Inflammatory macrophage treated with lipopolysaccharide for 1 hour (primary cell): ENCODE measurements at places on chromosomes 4 and X.

DNA sequence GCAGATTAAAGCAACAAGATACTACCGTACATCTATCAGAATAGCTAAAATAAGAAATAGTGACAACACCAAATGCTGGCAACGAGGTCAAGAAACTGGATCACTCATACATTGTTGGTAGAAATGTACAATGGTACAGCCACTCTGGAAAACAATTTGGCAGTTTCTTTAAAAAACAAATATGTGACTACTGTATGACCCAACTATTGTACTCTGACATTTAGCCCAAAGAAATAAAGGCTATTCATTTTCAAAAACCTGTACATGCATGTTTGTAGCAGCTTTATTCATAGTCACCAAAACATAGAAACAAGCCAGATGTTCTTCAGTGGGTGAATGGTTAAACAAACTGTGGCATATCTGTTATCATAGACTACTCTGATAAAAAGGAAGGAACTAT, 8.2 kb downstream of the CLCN3 start:
- DNase-seq: no peak

DNA sequence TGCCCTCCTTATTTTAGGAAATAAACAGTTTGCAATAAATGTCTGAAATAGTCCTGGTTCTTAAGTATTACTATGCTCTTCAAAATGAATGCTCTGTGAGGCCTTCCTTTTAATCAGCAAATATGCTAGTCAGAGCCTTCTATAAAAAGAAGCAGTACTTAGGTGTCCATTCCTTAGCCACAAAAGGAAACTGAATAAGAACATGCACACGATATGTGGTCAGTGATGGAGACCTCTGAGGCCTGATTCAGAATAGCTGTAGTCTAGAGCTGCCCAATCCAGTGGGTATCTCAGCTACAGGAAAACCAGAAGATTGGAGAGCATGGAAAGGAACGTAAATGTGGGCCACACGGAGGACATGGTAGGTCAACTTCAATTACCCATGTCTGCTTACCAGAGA, 141.8 kb downstream of the RASL11B start:
- DNase-seq: no peak

DNA sequence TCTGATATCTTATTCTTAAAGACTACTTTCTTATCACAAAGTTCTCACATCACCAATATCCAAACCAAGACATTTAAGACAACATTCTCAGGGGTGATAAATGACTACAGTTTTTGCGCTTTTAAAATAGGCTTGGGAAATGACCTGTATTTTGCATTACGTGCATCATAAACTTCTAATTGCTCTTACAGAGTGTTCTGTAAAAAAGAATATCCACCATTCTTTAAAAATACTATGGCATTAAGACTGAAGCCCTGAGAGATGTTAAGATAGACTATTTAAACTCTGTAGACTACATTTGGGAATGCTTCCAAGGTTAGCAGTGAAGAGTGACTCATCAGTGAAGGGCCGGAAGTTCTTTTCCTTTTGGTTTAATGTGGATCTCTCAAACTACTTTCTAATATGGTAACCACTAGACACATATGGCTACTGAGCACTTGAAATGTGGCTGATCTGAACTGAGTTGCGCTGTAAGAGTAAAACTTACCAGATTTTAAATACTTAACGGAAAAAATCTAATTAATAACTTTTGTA, 518.8 kb upstream of the FTHL17 start:
- DNase-seq: no peak

DNA sequence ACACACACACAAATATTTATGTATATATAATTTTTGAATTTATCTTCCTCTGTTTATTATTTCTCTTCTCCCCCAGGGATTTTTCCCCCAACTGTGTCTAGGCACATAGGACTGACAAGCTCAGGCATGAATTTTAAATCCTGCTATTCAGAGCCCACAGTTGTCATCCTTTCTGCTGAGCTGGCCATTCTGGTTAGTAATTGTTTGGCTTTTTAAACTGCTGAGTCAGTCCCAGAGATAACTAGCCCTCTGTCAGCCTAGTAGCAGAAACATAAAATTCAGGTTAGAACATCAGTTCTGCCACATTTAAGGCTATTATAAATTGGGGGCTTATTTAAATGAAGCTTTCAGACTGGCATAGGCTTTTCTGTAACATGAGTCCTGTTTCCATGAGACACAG, 151.7 kb upstream of the MAOA start:
- DNase-seq: no peak

GRCh38 chr4:54157606-54158005, 57.6 kb downstream of the GSX2 start:
- DNase-seq: peak; percentile 32

DNA sequence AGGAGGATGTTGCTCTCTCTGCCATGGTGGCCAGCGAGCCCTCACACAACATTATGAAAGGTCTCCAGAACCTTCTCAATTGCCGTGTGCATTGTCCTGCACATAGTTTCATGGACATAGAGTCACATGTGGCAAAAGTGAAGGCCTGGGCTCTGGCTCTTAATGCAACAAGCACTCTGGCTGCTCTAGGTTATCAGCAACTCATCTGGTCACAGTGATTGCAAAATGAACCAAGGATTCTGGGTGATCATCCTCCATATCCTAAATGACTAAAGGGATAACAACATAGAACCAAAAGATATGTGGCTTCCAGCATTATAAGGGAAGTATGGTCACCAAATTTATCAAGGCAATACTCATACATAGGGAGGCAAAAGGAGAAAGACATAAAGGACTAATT, 175.2 kb downstream of the MGST2 start:
- DNase-seq: no peak

GRCh38 chr4:25953740-25954139, 39.7 kb downstream of the SMIM20 start:
- DNase-seq: no peak

- DNase-seq: no peak
These were observed 127.1 kb downstream of the SH3KBP1 start for GRCh38 chrX:19760345-19760744.

DNA sequence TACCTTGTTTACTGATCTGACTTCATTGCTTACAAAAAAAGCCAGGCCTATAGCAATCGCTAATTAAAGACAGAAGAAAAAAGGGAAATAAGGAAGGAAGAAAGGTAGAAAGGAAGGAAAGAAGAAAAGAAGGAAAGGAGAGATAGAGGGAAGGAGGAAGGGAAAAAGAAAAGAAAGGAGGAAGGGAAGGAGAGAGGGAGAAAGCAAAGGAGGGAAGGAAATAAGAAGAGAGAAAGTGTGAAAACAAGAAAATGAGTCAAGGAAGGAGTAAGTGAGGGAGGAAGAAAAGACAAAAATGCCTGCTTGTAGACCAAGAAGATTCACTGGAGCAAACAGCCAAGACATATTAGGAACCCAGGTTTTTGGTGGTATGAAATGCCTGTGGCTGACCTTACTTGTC, 57.0 kb upstream of the MAGEB16 start:
- DNase-seq: no peak

GRCh38 chr4:40033613-40034012, 23.0 kb upstream of the N4BP2 start:
- DNase-seq: no peak

- DNase-seq: no peak
These were observed 4.2 kb downstream of the TACC3 start for GRCh38 chr4:1725521-1725920.

- no peak for DNase-seq
These were observed 232.6 kb upstream of the BOD1L1 start for GRCh38 chr4:13860126-13860525.

- no peak for DNase-seq
These were observed 60.5 kb upstream of the PGRMC2 start for GRCh38 chr4:128347930-128348660.

- no peak for DNase-seq
These were observed 92.1 kb upstream of the SMAD1 start for GRCh38 chr4:145389550-145389949.

DNA sequence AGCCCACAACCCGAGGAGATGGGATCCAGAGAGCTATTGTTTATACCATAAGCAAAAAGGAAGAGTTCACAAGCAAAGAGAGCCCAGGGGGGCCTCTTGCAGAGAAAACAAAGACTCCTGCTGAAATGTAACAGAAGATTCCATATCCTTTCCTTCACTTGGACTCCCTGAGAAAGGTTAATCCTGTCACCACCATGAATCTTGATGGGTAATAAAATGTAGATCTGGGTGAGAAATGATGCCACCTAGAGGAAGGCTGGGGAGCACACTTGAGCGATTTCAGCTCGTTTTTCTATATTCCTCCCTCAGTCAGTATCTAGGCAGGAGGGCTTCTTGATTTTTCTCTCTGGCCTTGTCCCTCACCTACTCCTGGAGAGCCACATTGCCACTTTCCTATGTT, 10.2 kb upstream of the KCNE5 start:
- DNase-seq: peak; percentile 14

DNA sequence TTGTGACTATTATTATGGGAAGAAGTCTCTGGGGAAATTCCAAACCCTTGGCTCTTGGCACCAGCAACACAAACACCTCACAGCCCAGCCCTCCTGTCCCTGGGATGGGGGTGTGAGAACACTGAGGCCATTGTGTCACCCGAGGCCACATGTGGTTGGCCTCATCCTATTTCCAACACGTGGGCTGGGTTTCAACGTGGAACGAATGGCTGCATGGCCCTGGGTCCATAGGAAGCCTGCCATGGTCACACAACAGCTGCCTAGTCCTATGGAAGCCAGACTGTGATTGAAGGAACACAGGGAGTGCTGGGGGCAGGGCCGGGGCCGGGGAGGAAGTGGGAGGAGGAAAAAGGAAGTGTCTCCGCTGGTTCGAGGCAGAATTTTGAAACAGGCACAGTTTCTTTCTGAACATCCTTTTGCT, 10.0 kb downstream of the CLCN4 start:
- peak; percentile 52 for DNase-seq

GRCh38 chr4:15002659-15003400, 549 bp downstream of the CPEB2 start:
- peak; percentile 91 for DNase-seq
